ENCODE measurements at places on chromosomes 11 and 22. TPM values are rescaled to one million over a fixed set of nuclear protein-coding genes. Genes with fewer than 3 reads are reported as not detected.

RIC3 gene
- 0.26 TPM for total RNA-seq

SYT13 gene
- not detected for total RNA-seq

CALCA gene
- total RNA-seq = not detected

C11orf65 gene
- 1.8 TPM for total RNA-seq

ACRV1 gene
- not detected for total RNA-seq

SMTNL1 gene
- total RNA-seq = not detected

ATP5MG gene
- 61.1 TPM for total RNA-seq

Measured in bronchial epithelial cell (primary cell).